ENCODE measurements at places on chromosomes 12 and 14.

DNA sequence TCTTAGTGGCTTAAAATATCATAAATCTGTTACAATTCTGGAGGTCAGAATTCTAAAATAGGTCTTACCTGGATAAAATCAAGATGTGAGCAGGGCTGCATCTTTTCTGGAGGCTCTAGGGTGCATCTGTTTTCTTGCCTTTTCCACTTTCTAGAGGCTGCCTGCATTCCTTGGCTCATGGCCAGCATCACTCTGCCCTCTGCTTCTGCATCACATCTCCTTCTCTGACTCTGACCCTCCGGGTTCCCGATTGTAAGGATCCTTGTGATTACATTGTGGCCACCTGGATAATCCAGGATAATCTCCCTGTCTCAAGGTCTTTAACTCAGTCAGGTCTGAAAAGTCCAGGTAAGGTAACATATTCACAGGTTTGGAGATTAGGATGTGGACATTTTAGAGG is 11.0 kb upstream of the BMP4 start:
- DNase-seq: no peak

- no peak for DNase-seq
These were observed 39.3 kb upstream of the CAPRIN2 start for GRCh38 chr12:30794020-30794419.

GRCh38 chr12:27305673-27306456 is 26.8 kb upstream of the BMAL2 start:
- DNase-seq: peak; percentile 31

- DNase-seq: no peak
These were observed 370.2 kb downstream of the TMEM117 start for GRCh38 chr12:44206045-44206444.

GRCh38 chr12:110307372-110307771 is 26.3 kb downstream of the ATP2A2 start:
- DNase-seq: no peak

DNA sequence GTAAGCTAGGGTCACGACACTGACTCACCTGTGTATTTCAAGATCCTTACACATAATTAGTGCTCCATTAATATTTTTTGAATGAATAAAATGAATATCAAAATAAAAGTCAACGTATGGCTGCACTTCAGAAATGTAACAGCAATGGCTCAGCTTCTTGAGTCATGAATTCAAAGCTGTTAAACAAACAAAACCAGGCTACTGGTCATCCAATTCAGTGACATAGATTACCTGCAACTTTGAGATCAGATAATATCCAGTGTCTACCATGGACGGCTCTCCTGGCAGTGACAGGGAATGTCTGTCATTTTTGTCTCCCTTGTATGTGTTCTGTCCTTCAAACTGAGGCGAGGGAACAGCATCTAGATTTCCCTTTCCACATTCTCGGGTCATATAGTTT is 225.6 kb downstream of the EFCAB11 start:
- no peak for DNase-seq

DNA sequence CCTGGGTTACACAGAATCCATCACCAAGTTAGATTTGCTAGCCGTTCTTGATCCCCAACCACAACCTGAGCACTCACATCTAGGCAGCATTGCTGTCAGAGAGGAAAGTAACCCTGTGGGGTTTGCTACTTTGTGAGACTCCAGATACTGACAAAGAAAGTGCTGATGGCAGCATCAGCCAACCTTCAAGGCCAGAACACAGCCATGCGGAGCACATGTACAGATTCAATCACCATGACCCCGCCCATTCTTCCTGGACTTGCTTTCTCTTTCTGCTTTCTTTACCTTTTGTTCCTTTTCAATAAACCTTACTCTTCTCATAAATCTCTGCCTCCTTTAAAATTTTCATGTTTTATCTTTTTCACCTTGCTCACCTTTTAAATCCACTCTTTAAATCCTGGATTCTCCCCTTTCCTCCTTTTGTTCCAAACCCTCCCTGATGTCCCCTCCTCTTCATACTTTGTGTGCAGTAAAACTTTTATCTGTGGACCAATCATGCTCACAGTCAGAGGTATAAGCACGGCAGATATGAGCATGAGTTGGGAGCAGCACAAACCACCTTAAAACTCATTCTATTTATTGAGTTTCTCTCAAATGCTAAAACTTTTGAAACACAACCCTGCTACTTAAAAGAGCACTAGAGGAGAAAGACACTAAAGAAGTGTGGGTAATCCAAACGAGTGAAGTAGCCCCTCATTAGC is 21.9 kb upstream of the CERS5 start:
- no peak for DNase-seq

DNA sequence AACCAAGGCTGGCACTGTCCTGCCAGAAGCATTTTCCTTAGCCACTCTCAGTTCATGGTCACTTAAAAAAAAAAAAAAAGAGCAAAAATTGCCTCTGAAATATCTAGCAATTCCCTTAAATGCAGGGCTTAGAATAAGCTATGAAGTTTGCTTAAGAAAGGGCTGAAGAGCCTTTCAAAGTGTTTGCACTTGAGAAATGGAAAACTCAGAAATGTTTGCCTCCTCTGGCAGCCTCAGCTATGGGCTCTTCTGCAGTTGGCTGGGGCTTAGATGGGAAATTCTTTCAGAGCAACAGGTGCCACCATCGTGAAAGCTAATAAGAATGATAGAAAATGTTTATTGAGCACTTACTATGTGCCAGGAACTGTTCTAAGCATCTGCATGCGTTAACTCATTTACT is 48.5 kb upstream of the TSPAN11 start:
- no peak for DNase-seq

DNA sequence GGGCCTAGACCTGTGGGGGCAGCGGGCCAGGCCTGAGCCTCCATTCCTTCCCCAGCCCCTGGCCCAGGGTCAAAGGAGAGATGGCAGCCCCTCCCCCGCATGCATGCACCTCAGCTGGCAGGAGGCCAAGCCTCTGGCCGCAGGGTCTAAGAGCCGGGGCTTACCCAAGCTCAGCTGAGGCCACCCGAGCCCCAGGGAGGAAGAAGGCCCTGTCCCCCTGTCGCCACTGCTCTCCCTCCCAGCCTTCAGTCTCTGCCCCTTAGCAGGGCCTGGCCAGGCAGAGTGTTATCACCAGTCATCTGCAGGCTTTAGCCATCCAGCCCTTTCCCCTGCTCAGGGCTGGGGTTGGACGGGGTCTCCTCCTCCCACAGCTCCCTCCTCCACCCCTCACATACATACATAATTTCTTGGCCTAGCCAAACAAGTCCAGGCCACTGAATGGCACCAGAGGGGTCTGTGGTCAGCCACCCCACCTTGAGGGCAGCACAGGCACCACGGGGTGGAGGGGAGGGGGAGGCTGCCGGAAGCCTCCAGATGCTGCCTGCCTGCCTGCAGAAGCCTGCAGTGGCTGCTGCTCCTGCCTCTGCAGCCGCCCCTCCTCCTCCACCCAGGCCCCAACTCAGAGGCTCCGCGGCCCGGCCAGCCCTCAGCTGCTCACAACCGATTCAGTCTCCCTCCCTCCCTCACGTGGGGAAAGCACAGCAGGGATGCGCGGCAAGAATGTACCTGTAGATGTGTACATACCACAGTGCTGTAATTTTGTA is 22.8 kb downstream of the RAB35 start:
- DNase-seq: no peak

- no peak for DNase-seq
These were observed 48.7 kb downstream of the DAD1 start for GRCh38 chr14:22540293-22540692.

- no peak for DNase-seq
These were observed 27.6 kb upstream of the LRP6 start for GRCh38 chr12:12294215-12295005.

- no peak for DNase-seq
These were observed 176.5 kb downstream of the ZFP36L1 start for GRCh38 chr14:68616221-68616902.

DNA sequence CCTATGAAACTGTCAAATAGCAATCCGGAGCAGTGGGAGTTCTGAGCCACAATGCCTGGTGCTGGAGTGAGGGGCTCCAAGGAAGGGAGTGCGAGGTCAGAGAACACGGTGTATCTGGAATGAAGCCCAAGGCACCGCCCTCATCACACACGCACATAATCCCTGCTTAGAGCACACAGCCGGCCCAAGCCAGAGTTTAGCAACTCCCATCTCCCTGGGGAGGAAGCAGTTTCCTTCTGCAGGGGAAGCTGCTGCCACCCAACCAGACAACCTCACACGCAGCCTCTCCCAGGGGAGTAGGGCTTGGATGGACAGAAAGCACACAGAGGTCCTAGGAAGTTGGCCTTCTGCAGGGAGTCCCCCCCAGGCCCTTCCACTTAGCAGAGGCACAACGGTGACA is 31.3 kb downstream of the ACTN1 start:
- no peak for DNase-seq

DNA sequence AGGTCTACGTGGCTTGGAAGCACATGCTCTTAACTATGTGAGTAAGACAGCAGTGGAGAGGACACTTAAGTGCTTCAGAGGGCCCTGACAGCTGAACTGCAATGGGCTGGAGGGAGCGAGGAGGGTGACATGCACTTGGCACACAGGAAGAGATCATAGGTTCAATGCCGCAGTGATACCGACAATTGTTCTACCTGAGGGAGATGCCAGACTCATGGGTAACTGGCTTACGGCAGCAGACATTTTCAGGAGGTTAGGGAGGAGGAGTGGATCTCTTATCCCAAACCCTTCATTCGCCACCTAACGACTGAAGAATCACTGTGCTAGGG is 68.4 kb downstream of the NTF3 start:
- no peak for DNase-seq

DNA sequence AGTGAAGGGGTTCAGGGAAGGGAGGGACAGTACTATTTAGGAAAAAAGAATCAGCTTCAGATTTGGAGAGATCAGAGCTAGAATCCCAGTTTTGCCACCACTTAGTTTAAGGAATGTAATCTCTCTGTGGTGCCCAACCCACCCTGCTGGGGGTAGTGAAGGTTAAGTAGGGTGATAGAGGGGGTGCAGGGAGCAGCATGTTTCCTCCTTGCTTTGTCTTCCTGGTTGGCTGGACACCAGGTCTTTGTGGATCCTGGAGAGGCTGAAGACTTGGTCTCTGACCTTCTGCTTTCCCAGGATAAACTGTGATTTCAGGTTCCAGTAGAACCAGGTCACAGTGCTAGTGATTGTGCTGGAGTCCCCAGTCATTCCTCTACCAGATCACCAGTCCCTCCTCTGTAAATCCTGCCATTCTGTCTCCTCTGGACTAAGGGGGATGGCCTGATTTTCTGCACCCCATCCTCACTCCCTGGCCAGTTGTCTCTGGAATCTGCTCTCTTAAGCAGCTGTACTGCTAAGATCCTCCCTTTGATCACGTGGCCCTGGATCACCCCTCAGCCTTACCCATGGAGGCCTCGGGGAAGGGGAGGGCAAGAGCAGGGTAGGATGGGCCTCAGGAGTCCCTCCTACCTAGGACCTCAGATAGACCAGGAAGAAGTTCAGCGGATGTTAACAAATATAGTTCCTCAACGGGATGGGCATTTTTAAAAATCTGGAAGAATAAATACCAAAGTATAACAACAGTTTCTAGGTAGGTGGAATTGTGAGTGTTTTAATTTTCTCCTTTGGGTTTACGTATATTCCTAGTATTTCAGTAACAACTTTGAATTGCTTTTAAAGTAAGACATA is 3.1 kb downstream of the MAP3K12 start:
- DNase-seq: peak; percentile 72

DNA sequence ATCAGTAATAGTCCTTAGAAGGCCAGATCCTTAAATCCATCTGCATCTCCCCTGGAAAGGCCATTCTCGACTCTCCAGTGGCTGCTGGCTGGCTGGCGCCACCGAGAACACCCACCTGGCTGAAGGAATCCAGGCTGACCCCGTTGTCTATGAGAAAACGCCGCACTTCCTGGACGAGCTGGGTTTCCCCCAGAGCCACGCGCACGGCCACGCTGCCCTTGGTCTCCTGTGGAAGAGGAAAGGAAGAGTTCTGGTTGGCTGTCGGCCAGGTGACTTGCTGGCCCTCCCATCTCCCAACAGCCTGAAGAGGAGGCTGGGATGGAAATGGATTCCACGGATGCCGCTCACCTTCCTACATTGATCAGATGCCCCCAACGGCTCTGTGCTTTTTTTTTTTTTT is 23.9 kb downstream of the RBM19 start:
- DNase-seq: no peak

Measured in muscle of arm (tissue), 14 donors.